ENCODE measurements at places on chromosomes 3 and 15.

- no peak for DNase-seq
Observed at GRCh38 chr15:76730262-76730661, 174.9 kb downstream of the SCAPER start.

DNA sequence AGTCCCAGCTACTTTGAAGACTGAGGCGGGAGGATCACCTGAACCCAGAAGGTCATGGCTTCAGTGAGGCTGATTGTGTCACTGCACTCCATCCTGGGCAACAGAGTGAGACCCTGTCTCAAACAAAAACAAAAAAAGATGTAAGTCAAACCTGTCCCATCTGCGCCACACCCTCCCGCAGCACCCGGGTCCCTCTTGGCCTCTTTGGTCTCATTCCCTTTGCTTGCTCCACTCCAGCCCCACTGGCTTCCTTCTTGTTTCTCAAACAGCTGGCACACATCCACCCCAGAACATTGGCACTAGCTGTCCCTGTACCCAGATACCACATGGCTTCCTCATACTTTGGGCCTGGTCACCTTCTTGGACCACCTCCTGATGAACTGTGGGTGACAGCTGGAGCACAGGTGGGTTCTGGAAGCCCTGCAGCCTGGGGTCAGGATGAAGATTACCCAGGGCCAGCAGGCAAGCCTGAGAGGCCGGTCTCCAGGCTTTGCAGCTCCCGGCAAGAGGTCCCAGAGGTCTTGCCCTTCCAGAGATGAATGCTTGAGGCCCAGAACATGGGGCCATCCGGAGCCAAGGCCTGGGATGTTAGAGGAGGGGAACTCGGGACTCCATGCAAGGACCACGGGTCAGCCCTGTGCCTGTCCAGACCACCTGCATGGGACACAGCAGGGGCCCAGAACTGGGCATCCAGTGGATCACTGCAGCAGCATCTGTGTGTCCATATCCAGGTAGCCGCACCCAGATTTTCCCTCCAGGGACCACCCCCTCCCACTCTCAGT is 10.9 kb upstream of the GATA2 start:
- no peak for DNase-seq

- DNase-seq, result no peak
Observed at GRCh38 chr3:46986055-46986730, 6.7 kb downstream of the NBEAL2 start.

DNA sequence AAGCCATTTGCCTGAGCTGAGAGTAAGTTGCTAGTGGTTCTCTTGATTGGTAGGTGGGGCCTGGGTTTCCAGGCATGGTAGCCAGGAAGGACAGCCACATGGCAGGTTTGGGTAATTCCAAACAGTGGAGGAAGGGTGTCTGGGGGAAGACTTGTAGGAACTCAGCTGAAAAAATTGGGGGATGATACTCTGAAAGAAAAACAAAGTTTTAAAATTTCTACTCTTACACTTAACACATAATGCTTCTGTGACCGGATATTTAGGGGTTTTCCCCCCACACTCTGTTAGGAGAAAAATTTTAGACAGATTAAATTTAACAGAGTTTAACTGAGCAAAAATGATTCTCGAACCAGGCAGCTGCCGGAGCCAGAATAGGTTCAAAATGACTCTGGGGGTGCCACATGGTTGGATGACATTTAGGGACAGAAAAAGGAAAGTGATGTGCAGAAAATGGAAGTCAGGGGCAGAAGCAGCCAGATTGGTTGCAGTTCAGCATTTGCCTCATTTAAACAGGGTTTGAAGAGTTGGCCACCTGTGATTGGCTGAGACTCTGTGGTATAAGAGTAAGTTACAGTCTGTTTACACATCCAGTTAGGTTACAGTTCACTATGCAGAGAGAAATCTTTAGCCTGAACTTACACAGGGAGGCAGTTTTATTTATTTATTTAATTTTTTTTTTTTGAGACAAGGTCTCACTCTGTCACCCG is 8.1 kb downstream of the B2M start:
- peak; percentile 59 for DNase-seq

DNA sequence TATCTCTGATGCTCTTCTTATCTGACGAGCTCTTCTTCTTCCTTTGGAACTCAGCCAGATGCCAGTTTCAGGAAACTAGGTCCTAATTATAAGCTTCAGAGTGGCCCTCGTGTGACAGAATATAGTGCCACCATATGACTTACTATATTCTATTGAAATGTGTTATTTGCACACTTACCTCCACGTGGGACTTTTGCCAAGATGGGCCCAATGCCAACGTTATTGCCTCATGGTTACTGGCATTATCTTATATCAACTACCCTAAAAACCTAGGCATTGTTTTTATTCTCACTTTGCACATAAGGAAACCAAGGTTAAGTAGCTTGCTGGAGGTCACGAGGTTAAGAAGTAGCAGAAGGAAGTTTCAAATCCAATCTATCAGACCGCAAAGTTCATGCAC is 71.3 kb upstream of the SLCO3A1 start:
- no peak for DNase-seq

- no peak for DNase-seq
Observed at GRCh38 chr3:135083179-135083578, 288.1 kb downstream of the EPHB1 start.

- DNase-seq, result no peak
Observed at GRCh38 chr3:56342475-56342874, 125.8 kb downstream of the ERC2 start.

DNA sequence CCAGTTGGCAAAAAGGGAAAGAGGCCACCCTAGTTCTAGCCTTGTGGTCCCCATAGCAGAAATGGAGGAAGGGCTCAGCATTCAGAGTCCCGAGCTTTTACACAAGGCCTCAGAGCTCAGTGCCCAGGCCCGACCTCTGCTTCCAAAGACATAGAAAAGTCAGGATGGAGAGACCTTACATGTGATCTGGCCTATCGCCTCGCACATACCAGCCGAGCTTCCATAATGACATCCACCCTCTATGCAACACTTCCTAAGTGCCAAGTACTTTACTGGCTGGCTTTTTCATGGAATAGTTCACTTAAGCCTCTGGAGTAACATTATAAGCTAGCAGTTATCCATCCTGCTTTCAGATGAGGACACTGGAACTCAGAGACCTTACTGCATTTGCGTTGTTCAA is 275.9 kb downstream of the FAM43A start:
- no peak for DNase-seq

- DNase-seq, result no peak
Observed at GRCh38 chr3:56976651-56977560, 83.6 kb upstream of the SPATA12 start.

DNA sequence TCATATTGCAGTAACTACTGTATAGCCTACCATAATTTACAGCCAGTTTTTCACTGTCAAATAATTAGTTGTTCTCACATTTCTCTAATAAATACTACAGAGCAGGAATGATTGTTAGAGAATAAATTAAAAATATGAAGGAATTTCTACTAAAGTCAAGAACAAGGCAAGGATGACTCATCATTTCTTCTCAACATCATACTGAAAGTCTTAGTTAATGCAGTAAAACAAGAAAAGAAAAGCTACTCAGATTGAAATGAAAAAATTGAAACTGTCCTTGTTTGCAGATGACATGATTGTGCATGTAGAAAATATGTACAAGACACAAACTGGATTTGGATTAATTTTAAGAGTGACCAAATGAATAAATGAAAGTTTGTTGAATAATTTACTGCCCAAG is 608.2 kb downstream of the NSUN3 start:
- no peak for DNase-seq

DNA sequence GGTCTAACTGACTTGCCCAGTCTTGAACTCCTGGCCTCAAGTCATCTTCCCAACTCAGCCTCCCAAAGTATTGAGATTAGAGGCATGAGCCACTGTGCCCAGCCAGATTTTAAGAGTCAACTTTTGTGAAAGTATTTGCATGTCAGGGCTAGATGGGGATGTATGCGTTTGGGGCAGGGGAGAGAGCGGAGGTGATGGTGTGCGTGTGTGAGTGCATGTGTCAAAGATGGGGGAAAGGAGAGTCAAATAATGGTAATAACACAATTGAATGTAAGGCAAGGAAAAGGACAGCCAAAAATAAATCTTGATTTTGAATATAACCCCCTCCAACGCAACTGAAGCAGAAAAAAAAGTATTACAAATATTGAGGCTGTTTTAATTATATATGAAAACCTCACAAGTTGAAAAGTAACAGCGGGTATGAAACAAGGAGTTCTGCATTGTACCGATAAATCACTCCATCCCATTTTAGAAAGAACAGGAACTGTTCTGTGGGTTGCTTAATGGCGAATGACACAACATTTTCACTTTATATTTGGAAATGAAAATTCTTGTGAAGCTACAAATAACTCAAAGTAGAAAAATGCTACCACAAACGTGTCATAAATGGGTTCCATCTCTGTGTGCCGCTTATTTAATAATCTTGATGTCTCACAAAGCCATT is 29.9 kb upstream of the LDHAL6B start:
- no peak for DNase-seq

- DNase-seq, result peak; percentile 41
Observed at GRCh38 chr15:77420610-77421369, at the start of gene HMG20A. Gene HMG20A, plus strand, starts transcription at chr15:77420888. Its CDS starts 37,520 bp downstream, at chr15:77458408.

- no peak for DNase-seq
Observed at GRCh38 chr3:64088408-64089205, 65.3 kb upstream of the PSMD6 start.

DNA sequence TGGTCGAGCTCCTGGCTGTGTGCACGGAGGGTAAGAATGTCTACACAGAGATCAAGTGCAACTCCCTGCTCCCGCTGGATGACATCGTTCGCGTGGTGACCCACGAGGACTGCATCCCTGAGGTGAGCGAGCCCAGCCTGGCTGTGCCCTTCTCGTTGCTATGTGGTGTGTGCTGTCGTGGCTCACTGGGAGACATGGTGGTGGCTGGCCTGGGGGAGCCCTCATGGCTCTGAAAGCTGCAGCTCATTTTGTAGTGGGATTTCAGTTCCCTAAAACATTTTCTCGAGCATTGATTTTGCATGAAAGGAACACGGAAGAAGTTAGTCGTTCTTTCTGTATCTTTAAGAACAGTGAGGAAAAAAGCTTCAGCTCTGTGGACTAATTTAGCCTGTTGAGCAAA is 200.5 kb downstream of the ITPR1 start:
- DNase-seq, result no peak

GRCh38 chr3:133401374-133402135 is 1.7 kb downstream of the BFSP2 start:
- DNase-seq, result no peak

DNA sequence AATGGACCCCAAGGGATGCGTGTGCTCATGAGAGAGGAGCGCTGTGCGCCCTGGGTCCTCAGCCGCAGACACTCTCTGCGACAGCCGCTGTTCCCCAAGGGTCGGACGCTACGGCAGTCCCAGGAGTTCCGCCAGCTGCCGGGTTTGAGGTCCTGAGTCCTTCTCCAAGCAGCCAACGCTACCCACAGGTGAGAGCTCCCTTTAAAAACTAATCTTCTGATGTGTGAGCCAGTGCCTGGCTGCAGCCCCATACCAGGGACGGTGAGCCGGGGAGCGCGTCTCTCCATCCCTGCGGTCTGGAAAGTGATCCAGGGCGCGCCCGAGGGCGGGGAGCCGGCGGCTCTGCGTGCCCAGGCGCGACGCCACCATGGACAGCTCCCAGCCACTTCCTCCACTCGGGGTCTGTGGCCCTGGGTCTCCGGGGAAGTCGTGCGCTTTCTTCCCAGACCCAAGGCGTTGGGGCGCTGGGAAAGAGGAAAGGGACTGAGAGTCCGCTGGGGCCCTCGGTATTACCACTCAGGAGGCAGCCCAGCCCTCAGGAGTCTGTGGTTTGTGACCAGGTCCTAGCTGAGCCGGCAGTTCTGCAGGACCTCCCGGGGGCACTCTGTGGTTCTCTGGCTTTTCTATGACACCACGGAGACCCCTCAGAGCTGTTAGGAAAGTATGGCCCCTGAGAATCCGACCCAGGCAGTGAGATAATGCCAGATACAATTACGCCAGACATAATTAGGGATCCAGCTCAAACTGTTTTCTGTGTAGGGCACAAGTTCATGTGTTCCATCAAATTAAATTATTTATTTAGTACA is 1.4 kb downstream of the CEMIP start:
- no peak for DNase-seq

GRCh38 chr15:66943456-66944095 is 121.8 kb upstream of the SMAD3 start:
- DNase-seq, result no peak

DNA sequence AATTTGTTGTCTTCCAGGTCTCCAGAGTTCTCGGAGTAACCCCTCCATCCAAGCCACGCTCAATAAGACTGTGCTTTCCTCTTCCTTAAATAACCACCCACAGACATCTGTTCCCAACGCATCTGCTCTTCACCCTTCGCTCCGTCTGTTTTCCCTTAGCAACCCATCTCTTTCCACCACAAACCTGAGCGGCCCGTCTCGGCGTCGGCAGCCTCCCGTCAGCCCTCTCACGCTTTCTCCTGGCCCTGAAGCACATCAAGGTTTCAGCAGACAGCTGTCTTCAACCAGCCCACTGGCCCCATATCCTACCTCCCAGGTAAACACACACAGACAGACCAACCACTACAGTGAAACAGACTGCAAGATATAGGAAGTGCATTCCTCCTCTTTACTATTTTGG is 87.9 kb upstream of the BLM start:
- DNase-seq, result no peak

DNA sequence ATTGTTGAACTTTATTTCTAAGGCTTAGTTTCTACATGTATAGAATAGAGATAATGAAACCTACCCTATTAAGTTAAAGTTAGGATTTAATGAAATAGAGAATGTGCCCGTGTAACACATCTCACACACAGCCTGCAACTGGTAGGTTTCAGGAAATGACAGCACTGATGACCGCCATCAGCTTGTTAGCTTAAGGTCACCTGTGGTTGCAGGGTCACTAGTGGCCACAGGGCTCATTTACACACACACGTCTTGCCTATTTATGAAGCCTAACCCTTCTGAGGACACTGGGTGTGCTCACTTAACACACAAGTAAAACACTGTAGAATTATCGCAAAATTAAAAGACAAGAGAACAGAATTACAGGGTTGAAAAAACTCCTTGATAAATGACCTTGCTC is 20.1 kb downstream of the CHRM5 start:
- no peak for DNase-seq

GRCh38 chr3:71018799-71019198 is 564.7 kb downstream of the FOXP1 start:
- DNase-seq, result no peak

DNA sequence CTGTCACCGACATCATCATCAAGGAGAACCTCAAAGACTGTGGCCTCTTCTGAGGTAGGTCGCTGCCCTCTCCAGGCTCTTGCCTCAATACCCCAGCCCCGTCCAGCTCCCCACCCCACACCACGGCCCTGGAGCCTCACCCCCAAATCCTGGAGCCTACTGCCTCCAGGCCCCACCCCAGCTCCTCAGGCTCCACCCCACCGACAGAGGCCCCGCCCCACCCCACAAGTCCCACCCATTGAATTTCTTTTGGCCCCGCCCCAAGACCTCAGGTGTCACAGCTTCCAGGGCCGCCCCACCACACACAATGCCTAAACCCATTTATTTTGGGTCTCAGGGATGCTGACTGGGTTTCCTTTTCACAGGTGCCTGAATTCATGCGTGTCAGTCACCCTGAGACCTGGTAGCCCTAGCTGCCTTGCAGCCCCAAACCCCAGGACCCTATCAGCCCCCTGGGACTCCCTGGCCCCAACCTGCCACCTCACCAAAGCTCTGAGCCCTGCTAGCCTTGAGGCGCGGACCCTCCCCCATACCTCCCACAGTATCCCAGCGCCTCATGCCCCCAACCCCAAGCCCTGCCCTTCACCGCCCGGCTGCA is 3.6 kb downstream of the GNAT1 start:
- no peak for DNase-seq
